ENCODE measurements at places on chromosomes 11 and 22.

GRCh38 chr11:76978818-76979217 is 55.4 kb upstream of the B3GNT6 start:
- DNase-seq = no peak

GRCh38 chr22:35721960-35722359 is 4.3 kb downstream of the APOL5 start:
- DNase-seq = no peak

- no peak for DNase-seq
These were observed 3.3 kb downstream of the VSIG2 start for GRCh38 chr11:124748481-124749343.

DNA sequence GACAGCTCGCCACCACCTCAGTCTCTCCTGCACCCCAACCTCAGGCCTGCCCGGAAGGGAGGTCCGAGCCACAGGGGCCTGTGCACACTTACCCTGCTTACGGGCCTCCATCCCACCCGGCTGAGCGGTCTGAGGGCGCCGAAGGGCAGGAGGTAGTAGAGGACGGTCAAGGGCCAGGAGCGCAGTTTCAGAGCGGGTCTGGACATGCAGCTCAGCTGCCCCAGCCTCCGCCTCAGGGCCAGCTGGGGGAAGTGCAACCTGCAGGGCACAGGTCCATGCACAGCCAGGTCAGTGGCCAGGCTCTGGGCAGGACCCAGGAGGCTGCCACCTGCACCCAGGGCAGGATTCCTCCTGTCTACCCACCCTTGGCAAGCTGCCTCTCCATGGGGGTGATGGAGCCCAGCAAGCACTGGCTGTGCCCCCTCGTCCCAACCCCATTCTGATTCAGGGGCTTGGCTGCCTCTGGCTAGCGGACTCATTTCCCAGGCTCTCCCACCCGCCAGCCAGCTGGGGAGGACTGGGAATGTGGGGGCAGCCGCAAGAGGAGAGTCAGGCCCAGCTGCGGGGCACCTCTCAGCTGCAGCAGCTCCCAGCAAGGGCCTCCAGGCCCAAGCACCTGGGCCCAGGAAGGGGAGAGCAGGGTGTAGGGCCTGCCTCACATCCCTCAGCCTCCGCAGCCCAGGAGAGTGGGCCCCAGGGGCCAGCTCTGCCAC is 38.3 kb downstream of the PISD start:
- DNase-seq = no peak

GRCh38 chr11:64661146-64661545 is 61.9 kb downstream of the NRXN2 start:
- DNase-seq = no peak

DNA sequence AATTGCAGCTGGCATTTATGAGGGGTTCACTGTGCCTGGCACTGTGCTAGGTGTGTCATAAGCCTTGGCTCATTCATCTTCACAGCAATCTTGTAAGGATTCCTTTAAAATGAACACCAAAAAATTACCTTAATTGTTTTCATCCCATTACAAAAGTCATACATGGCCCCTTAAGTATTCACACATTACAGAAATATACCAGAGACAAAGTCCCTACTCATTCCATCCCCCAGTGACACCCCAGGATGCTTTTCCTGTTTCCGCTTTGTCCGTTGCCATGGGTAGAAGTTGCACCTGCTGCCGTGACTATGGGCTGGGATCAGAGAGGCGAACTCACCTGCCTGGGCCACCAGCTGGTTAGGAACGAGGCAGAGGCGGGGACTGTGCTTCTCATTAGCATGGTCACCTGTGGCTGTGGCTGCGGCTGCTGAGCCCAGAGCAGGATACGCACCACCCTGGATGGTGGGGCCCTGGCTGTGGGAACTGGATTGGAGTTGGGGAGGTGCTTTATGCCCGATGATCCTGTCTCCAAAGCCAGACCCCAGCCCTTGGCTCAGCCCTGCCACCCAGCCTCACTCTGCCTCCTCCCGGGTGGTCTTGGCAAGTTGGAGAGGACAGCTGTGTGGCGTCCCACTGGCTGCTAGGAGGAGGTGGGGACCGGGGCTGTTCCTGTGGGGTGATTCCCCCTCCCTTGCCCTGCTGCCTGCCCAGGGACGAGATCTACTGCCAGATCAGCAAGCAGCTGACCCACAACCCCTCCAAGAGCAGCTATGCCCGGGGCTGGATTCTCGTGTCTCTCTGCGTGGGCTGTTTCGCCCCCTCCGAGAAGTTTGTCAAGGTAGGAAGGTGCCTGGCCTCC is 60.8 kb downstream of the MYO7A start:
- DNase-seq = no peak

DNA sequence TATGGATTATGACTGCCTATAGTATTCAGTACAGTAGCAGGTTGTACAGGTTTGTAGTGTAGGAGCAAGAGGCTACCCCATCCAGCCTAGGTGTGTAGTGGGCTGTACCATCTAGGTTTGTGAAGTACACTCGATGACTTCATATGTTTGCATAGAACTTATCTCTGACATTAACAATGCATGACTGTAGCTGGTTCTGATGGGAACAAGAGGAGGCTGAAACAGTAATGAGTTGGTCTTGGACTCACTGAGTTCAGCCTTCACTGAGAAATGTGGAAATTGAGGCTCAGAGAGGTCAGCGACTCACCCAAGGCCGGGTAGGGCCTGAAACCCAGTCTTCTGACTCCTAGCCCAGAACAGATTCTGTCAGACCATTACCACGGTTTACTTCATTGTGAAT is 13.0 kb downstream of the MYO7A start:
- DNase-seq = no peak

DNA sequence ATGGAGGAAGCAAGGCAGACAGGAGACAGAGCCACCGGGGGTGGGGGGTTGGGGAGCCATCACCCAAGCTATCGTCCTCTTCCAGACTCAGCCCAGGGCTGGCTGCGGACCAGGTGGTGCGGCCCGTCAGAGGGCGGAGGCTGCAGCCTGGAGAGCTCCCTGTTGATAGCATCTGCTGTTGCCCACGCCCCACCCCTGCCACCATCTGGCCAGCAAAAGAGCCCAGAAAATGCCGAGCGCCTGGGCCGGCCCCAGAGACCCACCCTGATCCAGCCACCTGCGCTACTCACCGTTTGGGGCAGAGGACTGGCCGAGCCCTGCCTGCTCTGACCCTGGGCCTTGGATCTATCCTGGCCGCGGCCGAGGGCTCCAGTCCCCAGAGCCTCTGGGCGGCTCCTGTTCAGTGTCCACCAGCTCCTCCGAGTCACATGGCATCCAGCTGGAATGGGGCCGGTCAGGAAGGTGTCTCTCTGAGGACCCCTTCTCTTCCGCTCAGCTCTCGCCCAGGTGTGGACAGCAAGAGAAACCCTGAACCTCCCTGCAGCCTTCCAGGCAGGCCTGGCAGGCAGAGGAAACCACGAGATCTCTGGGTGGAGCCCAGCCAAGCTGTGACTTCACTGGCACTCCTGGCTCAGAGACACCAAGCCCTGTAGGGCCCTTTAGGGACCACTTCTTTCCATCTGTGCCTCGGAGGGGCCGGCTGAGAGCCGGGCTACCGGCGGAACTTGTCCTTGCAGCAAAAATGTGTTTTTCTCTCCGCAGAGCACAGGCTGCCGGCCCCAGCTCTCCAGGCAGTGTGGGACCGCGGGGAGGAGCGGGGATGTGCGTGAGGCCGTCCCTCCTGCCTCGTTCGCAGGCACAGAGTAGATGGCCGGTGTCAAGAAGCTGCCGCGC is at the start of gene MRGPRE:
Gene MRGPRE, minus strand, starts transcription at position 567 of the 894 bp plus-strand sequence. CDS start 3,618 bp downstream, outside the sequence.
- DNase-seq = no peak

Data from smooth muscle cell of the brain vasculature (primary cell).